ENCODE measurements at places on chromosomes 13 and 19.

DNA sequence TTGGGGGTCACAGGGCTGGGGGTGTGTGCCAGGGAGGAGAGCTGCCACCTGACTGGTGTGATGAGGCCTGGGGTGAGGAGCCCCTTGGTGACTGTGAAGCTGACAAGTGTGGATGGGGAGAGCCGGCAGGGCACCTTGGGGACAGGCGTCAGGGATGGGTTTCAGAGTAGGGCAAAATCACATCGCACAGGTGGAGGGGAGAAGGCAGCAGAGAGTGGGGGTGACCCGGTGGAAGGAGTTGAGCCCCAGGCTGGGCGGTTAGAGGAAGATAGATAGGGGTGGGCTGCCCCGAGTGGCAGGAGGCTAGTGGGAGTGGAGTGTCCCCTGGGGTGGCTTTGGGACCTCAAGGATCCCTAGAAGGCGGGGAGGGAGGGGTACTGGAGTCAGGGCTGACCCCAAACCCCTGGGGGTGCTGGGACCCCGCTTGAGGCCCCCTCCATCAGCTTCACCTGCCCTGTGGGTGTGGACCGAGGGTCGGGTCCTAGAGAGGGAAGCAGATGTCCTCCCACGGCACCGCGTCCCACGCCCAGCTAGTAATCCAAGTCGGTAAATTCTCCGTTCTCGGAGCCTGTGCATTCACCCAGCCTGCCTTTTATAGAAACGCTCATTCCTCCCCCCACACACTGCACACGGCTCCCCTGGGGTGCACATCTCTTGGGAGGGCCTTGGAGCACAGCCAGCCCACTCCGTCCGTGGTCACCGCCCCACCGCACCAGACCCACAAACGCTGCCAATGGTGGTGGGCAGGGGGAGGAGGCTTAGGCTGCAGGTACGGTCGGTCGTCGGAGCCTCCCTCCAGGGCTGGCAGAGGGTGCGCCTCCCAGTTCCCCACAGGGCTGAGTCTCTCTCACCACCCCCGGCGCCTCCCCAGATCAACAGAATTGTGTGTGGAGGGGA, 2.4 kb downstream of the CTXN1 start:
- no peak for DNase-seq

- DNase-seq: no peak
Measured at GRCh38 chr13:80458543-80458942, 117.6 kb upstream of the SPRY2 start.

DNA sequence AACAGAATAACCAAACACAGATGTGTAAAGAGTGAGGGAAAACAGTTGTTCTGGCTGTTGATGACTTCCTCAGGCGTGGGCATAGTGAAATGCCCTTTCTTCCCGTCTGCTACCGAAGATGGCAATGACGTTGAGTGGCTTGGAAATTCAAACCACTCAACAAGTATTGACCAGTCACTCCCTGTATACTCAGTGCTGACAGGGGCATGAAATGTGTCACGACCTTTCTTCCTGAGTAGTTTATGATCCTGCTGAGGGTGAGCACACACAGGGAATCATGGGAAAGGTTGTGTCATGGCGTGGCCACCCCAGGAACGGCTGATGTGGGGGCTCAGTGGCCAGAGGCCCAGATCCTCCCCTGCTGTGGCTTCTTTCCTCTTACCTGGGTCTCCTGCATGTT, 87.8 kb upstream of the C1QTNF9B start:
- no peak for DNase-seq

DNA sequence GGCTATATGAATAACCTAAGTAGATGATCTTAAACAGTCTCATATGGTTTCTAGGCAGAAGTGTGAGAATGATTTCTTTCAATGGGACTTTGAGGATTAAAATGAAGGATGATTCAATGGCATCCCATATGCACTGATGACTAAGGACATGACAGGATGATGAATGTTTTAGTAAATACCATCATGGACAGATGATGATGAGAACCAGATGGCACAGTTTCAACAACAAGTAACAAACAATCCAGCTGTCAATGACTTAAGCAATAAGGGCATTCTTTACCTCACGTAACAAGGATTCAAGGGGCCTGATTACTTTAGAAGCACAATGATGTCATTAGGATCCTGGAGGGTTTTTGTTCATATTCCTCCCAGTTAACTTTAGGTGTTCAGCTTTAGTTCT, 2678.4 kb downstream of the PCDH9 start:
- no peak for DNase-seq

GRCh38 chr19:32662186-32662585, 12.8 kb downstream of the ANKRD27 start:
- no peak for DNase-seq

DNA sequence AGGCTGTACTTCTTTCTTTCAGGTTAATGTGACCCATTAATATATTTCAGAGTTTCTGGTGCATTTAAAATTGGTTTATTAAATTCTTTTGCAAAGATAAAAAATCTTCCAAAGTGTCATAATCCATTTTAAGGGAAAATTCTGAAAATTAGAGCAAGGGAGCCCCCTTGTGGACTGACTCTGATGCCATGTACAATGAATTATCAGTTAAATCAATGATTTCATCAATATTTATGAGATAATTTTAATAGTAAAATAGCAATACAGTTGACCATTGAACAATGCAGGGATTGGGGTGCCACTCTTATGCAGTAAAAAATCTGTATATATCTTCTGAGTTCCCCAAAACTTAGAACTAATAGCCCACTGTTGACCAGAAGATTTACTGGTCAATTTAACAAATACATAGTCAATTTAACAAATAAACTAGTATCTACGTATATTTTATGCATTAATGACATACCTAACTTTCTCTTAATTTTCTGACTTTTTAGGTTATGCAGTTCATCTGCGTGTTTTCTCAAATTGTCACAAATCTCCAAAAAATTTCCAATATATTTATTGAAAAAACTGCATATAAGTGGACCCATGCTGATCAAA, 479.1 kb upstream of the MIR17HG start:
- DNase-seq: no peak

DNA sequence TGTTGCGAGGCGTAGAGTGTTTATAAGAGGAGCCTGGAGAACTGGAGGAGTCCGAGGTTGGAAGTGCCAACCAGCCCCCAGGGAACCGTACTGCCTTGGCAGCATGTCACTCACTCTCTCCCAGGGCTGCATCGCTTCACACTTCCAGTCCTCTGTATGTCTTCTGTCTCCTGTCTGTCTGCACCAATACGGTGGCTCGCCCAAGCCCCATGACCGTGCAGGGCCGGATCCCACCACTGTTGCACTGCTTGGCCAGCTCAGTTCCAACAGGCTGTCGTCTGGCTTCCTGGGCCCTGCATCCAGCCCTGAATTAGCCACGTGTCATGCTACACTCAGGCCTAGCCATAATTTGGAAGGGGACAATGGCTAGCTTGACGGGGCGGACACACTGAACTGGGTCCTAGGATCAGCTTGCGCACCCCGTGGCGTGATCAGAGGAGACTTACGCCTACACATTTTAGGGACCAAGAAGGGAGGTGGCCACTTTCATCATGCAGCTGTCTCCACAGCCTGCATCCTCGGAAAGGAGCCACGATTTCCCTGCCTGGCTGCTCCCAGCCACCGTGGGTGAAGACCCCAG, 147.1 kb downstream of the URI1 start:
- DNase-seq: no peak

DNA sequence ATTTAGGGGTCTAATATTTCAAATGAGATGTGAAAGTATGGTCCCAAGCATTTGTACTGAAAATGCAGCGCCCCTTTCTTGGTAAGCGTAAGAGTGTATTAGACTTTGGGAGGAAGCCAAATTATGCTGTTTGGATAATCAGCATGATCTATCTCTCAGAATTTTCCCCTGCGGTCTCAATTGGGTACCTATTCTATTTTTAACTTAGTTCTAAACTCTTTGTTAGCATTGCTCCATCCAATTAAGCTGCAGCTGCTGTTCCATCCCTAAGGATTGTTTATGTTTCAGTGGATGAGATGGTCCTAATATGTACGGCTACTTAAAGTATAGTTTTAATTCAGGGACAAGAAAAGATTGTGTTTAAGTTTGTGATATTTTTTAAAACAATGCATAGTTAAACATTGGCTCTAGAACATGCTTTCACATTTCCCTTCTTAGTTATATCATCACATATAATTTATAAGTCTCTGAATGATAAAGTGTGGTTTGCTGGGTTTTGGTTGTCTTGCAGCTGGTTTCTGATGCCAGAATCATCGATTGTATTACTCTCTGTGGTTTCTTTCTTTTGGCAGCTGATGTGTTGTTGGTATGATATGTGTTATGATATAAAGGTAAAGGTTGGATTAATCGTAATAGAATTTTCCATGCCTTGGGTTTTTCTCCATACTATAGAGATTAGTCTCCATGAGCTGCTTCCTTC, 15.0 kb downstream of the POLR1D start:
- DNase-seq: no peak

GRCh38 chr13:25415241-25415640, 43.5 kb downstream of the ATP8A2 start:
- DNase-seq: no peak

DNA sequence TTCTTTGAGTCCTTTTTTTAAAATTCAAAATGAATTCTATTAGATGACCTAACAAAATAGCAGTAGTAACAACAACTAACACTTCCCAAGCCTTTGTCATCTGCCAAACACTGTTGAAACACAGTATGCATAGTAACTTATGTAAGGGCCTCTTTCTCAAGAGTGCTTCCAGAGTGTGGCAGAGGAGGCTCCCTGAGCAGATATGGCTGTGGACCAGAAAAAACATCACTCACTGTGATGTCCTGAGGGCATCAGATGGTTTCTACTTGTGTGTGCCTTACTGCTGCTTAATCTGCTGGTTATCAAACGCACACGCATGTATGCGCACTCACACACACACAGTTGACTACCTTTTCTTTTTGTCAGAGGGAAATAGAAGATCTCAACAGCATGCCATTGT, 110.8 kb downstream of the DLEU7 start:
- DNase-seq: no peak

GRCh38 chr13:44207476-44207875, 166.1 kb upstream of the SERP2 start:
- no peak for DNase-seq

DNA sequence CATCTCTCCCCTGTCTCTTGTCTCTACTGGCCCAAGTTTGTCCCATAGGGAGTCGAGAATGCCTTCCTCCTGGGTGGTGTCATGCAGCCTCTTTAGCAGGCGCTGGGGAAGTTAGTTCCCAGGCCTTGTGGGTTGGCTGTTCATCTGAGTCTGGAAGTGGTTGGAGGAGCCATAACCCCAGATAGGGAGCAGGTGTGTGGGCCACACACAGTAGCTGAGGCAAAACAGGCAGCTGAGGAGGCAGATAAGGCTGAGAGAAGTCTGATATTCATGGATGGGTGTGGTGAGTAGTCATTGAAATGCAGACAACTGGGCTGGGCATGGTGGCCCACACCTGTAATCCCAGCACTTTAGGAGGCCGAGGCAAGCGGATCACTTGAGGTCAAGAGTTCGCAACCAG, 40.9 kb upstream of the KPNA3 start:
- no peak for DNase-seq

DNA sequence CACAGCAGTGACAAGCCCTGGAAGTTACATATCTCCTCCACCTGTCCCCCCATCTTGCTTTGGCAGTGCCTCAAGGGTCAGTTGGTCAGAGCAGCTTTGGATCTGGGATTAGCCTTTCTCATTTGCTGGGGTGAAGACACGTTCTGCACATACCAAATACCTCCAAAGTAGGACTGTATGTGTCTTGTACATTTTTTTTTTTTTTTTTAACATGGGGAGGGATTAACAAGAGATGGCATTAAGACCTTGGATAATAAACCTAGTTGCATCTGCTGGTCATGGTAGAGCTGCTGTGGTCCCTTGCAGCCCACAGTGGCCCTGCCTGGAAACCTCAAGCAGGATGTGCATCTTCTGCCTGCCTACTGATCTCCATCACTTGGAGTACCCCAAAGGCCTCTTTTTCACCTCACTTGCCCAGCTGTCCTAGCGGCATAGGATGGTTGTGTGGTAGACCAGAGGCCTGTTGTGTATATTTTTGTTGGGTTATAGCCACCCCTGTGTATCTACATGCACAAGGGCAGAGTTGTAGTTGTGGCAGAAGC, 2.5 kb downstream of the RPS19 start:
- no peak for DNase-seq

DNA sequence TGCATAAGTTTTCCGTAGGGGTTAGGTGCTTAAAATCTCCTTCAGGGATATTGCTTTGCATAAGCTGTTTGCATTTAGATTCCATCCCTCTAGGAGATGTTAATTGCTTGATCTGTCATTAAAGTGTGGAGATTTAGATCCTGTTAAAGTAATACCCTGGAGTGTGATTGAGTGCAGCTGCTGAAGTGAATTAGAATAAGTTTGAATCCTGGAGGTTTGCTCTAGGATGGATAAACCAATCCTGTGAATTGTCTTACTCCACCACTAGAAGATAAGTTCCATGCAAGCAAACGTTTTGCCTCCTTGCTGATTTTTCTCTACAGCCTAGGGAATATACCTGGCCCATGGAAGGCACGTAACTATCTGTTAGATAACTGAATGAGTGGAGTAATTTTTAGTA, 1487.2 kb upstream of the PRR20A start:
- no peak for DNase-seq

- DNase-seq: no peak
Measured at GRCh38 chr13:40472427-40473220, 193.8 kb downstream of the FOXO1 start.

- no peak for DNase-seq
Measured at GRCh38 chr19:43311256-43311655, 41.9 kb upstream of the PSG9 start.

DNA sequence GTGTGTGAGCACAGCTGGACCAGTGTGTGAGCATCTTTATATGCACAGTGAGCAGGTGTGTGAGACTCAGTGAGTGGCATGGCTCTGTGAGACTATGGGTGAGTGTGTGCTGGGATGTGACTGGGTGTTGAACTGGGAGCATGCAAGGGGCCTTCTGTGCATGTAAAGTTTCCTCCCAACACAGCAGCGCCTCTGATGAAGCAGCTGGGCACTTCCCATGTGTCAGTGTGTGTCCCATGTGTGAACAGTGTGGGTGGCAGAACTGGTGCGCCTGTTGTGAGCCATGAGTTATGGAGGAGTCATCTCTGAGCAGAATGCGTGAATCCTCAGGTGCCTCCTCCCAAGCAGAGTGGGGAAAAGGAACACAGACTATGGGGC, 24.1 kb downstream of the LGALS16 start:
- DNase-seq: no peak

DNA sequence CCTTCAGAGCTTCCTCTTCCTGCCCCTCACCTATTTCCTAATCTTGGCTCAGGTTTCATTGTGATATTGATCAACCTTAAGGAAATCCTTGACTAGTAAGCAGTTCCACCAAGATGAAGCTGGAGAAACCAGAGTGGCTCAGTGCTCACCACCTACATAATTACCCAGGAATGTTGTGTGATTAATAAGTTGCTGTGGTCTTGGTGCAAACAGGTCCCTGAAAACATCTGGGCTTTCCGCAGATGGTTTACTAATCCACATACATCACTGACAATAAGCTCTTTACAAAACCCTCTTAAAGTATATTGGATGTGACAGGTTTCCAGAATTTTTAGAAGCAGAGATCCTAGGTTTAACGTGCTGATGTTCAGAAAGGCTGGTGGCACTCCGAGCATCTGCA, 8.6 kb upstream of the SERP2 start:
- no peak for DNase-seq

GRCh38 chr13:39353988-39354387, 249.0 kb downstream of the LHFPL6 start:
- DNase-seq: no peak

Measured in stimulated activated CD8-positive, alpha-beta memory T cell treated with anti-CD3 and anti-CD28 coated beads, Interleukin-2, amount 100 ng/mL, for 1 hour (primary cell).